ENCODE measurements at places on chromosomes 7 and 10.

GRCh38 chr7:24877790-24878311 is 102.1 kb downstream of the OSBPL3 start:
- DNase-seq = peak; percentile 56

DNA sequence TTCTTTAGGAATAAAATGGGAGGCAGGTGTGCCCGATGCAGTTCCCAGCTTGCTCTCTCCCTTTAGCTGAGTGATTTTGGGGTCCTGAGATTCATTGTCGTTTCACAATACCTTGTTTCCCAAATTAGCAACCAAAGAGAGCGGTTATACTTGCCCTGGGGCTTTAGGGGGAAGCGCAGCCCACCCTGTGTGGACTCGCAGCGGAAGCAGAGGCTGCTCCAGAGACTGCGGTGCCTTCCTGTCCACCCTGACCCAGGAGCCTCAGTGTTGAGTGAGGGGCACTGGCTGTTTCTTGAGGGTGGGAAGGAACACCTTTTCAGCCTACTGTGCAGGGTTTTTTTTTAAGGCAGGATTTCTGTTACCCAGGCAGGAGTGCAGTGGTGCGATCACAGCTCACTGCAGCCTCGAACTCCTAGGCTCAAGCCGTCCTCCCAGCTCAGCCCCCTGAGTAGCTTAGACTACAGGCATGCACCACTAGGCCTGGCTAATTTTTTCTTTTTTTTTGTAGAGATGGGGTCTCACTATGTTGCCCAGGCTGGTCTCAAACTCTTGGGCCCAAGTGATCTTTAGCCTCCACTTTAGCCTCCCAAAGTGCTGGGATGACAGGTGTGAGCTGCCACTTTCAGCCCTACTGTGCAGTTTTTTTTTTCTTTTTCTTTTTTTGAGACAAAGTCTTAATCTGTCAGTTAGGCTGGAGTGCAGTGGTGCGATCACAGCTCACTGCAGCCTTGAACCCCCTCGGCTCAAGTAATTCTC is 67.0 kb downstream of the DNAJB6 start:
- DNase-seq = no peak

DNA sequence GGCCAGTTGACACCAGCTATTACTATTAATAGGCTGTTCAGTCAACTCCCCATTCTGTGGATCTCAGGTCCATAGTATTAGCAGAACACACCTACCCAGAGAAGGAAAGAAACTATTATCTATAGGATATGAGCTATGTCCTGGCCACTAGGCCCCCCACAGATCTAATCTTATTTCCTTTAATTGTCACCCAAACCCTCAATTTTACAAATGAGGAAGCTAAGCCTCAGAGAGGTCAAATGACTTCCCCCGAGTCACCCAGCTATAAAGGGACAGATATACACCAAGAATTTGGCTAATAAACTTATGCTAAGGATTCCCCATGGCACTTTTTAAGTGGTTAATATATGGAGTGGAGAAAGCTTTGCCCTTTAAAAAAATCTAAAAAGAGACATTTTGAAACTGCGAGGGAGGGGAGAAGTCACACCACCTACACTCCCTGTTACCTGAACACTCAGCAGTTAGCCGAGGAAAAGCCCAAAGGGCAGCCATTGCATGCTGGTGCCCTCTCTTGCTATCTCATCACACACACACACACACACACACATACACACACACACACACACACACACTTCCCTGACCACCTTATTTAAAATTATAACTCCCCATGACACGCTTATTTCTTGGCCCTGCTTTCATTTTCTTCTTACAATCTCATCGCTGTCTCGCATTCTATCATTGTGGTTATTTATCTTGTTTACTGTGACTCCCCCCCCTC is 157.0 kb upstream of the ADO start:
- DNase-seq = no peak

- no peak for DNase-seq
Observed at GRCh38 chr10:59508296-59508695, 145.9 kb upstream of the FAM13C start.

- DNase-seq = no peak
Observed at GRCh38 chr7:129848436-129848835, 104.3 kb downstream of the UBE2H start.

- DNase-seq = peak; percentile 40
Observed at GRCh38 chr7:73832806-73833205, 2.0 kb downstream of the CLDN4 start.

DNA sequence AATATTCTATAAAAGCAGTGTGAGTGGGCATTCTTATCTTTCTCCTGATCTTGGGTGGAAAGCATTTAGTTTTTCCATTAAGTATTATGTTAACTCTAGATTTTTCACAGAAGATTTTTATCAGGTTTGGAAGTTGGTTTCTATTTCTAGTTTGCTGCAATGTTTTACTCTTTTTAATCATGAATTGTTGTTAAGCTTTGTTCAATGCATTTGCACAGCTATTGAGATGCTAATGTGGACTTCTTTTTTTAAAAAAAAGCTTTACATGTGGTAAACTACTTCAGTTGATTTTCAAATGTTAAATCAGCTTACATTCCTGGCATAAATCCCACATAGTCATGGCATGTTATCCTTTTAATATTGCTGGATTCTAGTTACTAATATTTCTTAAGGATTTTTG is 363.6 kb upstream of the NRP1 start:
- no peak for DNase-seq

DNA sequence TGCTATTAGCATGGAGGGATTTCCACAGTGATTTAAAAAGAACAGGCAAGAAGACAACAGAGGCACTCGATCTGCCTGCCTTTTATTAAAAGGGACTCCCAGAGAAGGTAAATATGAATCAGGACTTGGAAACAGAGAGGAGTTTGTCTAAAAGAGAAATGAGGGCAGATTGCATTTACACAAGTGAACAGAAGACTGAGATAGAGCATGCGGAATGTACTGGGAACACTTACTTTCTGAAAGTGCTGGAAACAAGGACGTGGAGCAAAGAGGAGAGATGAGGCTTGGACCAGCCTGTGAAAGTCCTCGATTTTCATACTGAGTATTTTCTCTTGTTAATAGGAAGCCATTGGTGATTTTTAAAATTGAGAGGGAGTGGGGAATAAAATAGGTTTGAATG is 35.7 kb downstream of the MEOX2 start:
- no peak for DNase-seq

DNA sequence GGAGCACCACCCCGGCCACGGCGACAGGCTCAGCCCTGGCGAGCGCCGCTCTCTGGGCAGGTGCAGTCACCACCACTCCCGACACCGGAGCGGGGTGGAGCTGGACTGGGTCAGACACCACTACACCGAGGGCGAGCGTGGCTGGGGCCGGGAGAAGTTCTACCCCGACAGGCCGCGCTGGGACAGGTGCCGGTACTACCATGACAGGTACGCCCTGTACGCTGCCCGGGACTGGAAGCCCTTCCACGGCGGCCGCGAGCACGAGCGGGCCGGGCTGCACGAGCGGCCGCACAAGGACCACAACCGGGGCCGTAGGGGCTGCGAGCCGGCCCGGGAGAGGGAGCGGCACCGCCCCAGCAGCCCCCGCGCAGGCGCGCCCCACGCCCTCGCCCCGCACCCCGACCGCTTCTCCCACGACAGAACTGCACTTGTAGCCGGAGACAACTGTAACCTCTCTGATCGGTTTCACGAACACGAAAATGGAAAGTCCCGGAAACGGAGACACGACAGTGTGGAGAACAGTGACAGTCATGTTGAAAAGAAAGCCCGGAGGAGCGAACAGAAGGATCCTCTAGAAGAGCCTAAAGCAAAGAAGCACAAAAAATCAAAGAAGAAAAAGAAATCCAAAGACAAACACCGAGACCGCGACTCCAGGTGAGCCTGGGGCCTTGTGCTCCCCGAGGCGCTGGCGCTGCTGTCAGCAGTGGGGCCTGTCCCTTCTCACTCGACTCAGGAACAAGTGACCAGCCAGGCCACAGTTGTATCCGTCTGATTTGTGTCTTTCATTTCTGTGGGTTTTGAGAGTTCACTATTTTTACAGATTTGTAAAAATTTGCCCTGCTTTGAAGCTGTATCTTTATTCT is 117.7 kb downstream of the CYTH3 start:
- no peak for DNase-seq

DNA sequence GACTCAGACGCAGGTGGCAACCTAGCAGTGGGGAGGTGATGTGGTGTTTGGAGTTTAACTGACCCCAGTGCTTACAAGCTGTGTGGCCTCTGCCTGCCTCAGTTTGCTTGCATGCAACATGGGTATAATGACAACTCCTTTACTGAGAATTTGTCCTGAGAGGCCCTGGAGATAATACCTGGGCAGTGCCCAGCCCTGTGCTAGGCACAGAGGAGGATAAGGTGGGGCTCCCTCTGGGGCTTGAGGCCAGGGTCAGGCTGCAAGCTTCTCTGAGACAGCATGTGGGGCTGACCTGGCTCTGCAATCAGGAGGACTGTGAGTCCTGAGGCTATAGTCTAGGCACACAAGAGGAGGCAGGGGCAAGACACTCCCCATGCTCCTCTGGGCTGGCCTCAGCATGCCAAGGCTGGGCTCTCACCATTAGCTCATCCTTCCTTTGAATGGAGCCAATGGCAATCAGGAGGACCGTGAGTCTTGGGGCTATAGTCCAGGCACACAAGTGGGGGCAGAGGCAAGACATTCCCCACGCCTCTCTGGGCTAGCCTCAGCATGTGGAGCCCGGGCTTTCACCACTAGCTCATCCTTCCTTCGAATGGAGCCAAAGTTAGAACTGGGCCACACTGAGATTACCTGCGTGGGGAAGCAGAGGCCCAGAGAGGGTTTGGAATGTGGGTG is 147.9 kb downstream of the RPS24 start:
- DNase-seq = no peak

GRCh38 chr7:13421776-13422175 is 567.7 kb downstream of the ETV1 start:
- no peak for DNase-seq

- DNase-seq = peak; percentile 69
Observed at GRCh38 chr7:5549096-5549763, 125.6 kb upstream of the TNRC18 start.

DNA sequence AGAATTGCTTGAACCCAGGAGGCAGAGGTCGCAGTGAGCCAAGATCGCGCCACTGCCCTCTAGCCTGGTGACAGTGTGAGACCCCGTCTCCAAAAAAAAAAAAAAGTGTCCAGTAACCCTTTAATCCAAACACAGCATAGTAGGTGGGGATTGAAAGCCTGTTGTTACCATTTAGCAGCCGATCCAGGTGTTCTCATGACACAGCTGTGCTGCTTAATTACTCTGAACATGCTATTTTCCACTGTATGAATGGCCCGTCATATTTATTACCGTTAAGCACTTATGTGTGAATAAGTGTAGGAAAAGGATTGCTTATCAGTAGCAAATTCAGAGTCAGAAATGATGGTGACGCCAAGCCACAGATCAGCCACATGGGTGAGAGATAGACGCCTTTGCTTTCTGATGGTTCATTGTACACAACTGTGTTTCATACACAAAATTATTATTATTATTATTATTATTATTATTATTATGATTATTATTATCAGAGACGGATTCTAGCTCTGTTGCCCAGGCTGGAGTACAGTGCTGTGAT is 11.6 kb upstream of the ORAI2 start:
- no peak for DNase-seq

DNA sequence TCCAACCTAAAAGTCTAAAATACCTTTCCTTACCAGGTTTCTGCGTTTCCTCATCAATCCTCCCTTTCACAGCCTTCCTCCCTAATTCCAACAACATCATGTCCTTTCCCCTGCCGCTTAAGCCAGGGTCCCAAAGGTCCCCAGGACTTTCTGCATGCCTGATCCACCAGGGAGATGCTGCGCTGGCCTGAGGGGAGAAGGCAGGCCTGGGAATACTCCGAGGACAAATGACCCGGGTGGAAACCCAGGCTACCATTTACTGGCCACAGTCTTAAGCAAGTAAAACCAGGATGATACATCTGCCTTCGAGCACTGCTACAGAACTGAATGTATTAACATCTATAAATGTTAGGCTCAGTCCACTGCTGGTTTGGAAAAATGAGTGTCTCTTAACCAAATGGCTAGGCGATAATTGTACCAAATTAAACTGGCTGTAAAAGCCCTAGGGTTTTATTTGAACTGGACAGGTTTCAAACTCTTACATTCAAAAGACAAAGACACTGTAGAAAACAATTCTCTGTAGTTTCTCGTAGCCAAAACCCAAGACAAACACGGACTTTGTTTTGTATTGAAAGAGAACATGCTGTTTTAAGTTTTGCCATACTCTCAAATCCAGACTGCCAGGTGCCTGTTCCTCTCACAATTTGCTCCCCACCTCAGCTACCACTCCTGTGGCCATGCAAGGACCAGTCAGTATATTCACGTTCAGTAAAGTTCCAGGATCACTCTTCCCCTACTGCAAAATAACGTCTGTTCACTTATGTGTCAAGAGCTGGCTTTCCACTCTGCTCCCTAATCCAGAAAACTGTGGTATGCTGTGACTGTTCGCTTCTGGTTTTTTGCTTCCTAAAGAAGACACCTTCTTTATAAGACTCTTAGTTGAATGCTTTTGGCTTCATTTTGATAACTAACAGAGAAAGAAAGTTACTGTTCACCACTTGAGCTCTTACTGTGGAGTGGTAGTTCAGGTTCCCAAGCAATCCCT is 145.7 kb downstream of the RNF216 start:
- DNase-seq = no peak

DNA sequence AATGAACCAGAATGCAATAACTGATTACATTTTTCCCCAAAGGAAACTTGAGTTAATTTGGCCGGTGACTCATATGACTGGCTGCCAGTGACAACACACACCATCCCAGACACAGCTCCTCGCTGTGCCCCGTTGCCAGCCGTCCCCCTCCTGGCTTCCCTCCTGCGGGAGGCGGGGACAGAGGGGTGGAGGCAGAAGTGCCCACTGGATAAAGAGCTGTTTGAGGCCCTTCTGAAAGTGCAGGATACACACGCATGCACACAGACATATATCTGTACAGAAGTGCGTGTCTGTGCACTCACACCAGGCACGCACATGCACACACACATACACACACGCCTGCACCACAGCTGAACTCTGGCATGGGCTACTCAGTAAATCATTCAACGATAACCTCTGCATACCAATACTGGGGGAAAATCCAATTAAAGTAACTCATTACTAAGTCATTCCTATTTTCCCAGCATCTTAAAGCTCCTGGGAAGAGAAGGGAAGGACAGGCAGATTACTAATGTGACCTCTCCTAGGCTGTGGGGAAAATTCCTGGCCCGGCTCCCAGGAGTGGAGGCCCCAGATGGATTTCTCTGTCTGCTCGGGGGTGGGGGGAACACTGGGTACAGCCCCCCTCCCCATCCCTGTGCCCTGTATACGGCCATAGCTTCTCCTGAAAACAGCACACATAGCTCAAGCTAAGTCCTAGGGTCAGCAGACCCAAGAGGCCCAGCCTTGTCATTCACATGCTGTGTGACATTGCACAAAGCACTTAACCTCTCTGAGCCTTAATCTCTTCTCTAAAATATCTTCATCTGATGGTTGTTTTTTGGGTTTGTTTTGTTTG is 52.3 kb upstream of the MYL10 start:
- DNase-seq = peak; percentile 33

DNA sequence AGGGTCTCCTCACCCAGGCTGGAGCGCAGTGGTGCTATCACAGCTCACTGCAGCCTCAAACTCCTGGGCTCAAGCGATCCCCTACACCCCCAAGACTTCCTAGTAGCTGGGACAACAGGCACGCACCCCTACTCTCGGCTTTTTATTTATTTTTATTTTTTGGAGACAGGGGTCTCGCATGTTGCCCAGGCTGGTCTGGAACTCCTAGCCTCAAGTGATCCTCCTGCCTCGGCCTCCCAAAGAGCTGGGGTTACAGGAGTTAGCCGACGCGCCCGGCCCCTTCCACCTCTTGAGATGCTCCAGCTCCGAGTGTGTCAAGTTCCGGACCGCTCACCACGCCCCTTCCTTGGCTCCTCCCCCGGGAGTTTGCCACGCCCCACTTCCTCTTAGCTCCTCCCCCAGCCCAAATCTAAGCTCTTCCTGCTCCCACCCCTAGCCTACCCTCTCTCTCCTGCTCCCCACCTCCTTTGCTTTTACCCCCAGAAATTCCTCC is 6.3 kb downstream of the NAT16 start:
- peak; percentile 47 for DNase-seq

Measured in stomach (tissue), 19 donors.